AG10803 (cell line): ENCODE measurements at places on chromosomes 5 and 9.

GRCh38 chr9:211557-211956 lies 3.1 kb upstream of the DOCK8 start:
- no peak for DNase-seq

DNA sequence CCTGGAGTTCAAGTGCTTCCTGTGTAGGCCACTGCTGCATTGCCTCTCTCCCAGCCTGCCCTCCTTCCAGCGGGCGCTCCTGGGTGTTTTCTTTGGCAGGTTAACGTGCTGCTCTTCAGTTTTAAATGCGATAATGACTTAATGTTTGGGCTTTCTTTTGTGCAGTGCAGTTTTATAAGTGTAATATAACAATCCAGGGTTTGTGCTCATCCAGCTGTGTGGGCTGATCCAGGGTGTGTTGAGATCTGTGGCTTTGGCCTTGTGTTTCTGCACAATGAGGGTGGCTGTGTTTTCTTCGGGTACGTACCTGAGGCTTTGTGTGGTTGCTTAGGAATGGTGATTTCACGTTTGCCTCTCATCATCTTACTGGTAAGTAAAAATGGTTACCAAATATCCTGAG lies 50.6 kb downstream of the PCSK5 start:
- DNase-seq: no peak

GRCh38 chr5:80937584-80938356 lies 22.4 kb upstream of the RASGRF2 start:
- no peak for DNase-seq

DNA sequence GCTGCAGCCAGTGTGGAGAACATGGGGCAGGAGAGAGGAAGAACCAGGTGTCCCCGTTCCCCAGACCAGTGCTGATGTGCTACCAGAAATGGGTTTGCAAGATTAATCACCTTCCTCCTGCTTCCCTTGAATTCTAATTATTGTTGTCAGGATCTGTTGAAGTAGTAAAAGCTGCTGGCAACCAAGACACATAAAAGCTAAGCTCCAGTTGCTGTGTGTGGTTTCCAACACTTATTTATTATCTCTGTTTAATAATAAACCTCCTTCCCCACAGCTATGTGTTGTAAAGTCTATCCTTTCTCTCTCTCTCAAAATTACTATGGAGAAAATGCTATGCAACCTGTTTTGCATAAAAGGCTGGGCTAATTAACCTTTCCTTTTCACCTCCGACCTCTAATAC lies 2.3 kb upstream of the RETREG1 start:
- DNase-seq: no peak

GRCh38 chr9:137023157-137023556 lies 4.9 kb downstream of the ABCA2 start:
- no peak for DNase-seq

GRCh38 chr9:19922476-19923118 lies 133.8 kb upstream of the SLC24A2 start:
- peak; percentile 26 for DNase-seq

DNA sequence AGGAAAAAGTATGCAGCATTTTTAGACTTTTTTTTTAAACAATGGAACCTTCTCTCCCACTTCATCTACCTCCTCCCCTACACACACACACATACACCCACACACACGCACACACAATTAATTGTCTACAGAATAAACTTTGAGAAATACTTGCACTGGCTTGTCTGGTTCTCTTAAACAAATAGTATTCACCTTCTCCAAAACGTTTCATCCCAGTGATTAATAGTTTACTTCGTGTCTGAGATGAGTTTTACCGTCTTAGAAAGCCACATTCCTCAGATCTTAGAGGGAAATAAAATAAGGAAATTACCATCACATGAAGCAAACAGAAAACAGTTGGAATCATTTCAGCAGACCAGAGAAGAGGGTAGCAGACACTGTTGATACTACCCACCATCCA lies 570.6 kb upstream of the CLINT1 start:
- DNase-seq: no peak

DNA sequence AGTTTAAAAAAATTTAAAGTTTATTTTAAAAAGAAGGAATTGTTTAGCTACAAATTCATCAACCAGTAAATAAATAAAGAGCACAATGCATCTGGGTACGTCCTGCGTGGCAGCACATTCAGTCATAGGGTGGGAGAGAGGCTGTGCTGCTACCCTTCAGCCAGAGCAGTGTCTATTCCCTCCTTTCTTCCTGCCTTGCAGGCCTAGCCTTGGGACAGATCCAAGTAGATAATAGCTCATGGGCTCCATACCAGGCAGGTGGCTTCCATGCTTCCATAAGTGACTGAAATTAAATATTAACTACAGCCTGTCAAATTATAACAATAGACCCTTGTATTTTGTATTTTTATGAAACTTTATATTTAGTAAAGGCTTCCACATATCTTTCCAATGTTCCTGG lies 408.3 kb upstream of the RGMB start:
- no peak for DNase-seq

GRCh38 chr9:4235420-4235819 lies 64.4 kb downstream of the GLIS3 start:
- DNase-seq: no peak

GRCh38 chr9:78010445-78010844 lies 21.2 kb downstream of the GNAQ start:
- DNase-seq: no peak

DNA sequence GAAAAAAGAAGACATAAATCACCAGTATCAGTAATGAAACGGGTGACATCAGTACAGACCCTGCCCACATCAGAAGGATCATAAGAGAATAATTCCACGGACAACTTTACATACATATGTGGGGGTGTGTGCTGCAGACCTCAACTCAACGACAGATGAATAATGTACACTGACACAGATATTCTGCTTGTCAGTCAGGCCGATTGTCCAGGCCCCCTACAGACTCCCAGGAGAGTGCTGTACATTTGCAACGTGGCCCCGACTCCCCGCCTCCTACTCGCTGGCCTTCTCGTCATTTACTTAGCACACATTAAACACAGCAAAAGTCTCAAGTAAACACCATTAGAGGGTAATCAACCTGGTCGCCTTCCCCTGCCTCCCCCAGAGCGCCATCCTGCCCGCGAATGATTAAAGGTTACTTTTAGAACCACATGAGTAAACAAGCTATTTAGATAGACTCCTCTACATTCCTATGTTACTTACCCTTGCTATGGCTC lies 3.5 kb upstream of the TMED9 start:
- DNase-seq: no peak

GRCh38 chr9:136564379-136564988 lies 18.6 kb upstream of the NOTCH1 start:
- peak; percentile 88 for DNase-seq

GRCh38 chr9:74721696-74722660 lies 165.7 kb downstream of the TRPM6 start:
- DNase-seq: no peak

GRCh38 chr5:10360686-10361085 lies 7.2 kb downstream of the MARCHF6 start:
- DNase-seq: no peak

DNA sequence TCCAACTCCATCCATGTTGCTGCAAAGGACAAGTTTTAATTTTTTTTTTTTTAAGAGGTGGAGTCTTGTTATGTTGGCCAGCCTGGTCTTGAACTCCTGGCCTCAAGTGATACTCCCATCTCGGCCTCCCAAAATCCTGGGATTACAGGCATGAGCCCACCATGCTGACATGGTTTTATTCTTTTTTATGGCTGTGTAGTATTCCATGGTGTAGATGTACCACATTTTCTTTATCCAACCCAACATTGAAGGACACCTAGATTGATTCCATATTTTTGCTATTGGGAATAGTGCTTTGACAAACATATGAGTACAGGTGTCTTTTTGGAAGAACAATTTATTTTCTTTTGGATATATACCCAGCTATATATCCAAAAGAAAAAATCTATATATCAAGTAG lies 6.1 kb upstream of the POC5 start:
- no peak for DNase-seq

GRCh38 chr5:178340187-178340586 lies 107.6 kb upstream of the PHYKPL start:
- no peak for DNase-seq

DNA sequence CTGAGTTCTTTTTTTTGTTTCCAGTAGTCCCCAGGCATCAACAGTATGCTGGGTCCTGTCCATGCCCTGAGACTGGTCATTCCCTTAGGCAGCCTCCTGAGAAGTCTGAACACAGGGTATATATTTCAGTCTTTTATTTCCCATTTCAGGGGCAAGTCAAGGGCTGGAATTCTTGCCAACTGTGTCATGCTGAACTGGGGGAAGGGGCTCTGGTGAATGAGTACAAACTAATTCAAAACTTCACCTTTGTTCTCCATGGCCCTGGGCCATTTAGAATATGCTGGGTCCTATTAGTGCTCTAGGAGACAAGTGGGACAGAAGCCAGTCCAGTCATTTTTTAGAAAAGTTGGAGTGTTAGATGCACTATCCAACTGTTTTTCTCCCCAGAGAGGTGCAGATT lies 170.3 kb downstream of the TMC1 start:
- no peak for DNase-seq

GRCh38 chr5:37905230-37905629 lies 65.4 kb upstream of the GDNF start:
- DNase-seq: no peak

DNA sequence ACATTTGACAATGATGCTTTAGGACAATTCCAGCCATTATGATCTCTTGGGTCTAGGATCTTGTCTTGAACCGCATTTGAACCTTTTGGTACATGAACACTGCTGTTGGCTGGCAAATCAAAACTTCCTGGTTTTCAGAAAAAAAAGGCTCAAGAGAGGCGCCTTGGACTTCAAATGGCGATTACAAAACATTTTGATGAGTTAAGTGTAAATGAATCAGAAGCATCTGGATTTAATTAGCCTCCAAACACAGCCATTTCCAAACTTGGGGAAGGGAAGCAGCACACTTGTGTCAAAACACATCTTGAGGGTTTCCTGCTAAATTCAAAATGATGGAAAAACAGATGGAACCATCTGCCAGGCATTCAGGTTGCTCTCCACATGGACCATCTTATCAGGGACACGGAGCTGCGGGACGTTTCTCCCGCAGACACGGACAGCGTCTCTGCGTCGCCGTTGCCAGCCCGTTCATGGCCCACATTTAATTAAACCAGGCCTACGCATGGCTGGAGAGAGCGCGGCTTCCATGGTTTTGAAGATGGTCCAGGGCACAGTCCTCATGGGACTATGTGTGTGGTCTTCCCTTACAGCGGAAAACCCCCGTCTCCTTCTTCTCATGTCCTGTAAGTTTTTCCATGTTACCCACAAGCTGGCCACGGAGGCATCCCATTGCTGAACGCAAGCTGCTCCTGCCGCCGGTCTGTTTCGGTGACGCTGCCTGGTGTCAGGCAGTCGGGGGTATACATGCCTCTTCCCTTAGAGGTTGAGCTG lies 55.8 kb upstream of the PTCH1 start:
- DNase-seq: peak; percentile 94

GRCh38 chr5:143554187-143554717 lies 150.8 kb upstream of the NR3C1 start:
- DNase-seq: peak; percentile 99

DNA sequence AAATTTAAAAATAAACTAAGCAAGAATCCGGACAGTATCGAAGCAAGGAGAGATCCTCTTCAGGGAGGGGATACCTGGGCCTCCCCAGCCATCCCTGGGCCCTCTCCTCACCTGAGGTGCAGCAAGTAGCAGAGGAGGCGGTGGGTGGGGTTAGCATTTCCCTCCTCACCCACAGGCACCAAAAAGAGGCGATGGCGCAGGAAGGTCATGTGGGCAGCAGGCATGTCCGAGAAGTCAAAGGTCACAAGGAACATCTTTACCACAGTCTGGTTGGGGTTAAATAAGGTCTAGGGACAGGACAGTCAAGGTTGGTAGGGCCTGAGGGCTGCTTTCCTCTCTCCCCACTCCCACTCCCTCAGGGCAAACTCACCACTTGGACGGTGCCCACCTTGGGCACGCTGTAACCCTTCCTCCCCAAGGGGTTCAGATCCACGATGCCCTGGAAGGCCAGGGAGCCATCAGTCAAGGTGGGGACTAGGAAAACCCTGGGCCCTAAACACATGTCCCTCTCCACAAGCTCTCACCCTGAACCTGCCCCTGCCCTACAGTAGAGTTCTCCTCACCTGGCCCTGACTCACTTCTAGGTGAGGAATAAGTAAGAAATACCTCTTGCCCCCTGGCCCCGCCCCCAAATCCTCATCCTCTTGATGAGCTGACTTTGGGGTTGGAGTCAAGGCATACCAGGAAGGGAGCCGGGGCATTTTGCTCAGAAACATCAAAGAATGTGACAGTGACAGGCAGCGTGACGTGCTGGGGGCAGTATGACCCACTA lies 2.8 kb upstream of the STOML2 start:
- DNase-seq: no peak

DNA sequence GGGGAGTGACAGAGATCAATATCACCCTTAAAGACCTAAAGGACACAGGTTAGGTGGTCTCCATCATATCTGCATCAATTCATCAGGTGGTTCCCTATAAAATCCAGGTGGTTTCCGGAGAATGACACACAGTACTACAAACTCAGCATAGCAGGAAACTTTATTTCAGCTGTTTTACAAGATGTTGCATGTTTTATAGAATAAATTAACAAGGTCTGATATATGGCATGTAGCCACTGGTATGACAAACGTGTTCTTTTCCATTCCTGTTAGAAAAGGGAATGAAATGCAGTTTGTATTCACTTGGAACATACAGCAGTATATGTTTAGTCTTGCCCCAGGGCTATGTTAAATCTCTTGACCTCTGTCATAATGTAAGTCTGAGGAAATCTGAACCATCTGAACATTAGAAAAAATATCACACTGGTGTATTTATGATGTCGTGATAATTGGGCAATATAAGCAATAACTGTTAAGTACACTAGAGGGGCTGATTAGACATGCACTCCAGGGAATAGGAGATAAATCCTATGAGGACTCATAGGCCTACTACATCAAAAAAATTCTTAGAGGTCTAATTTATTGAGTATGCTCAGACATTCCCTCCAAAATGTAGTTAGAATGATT lies 42.2 kb upstream of the TNFSF8 start:
- no peak for DNase-seq

DNA sequence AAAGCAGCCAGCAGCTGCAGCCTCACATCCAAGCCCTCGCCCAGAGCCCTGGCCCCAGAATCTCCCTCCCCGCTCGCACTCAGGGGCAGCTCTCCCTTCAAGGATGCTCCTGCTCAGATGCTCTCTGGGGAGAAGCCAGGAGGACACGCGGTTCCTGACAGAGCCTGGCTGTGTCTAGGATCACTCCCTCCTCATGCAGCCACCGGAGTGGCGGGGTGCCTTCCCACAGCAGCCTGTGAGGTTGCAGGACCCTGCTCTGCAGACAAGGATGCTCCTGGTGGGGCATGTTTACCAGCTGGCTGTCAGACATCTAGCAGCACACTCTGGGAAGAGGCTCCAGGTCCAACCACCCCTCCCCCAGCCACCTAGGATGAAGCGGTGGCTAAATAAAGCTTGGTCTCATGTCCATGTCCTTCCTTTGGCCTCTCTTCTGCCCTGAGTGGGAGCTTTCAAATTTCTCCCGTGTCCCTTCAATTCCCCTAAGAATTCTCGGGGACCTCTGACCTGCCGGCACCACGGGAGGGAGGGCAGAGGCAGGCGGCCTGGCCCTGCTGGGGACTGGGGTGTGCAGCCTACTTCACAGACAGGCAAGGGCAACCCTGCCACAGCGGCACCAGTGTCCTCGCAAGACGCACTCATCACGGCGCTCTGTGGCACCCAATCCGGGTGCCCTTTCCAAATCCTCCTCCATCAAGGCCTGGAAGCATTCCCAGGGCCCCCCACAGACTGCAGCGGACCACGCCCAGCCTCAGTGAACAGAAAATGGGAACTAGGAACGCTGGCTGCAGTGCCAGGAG lies 88.3 kb upstream of the SARDH start:
- no peak for DNase-seq
